ENCODE measurements at places on chromosomes 2 and 18.

DNA sequence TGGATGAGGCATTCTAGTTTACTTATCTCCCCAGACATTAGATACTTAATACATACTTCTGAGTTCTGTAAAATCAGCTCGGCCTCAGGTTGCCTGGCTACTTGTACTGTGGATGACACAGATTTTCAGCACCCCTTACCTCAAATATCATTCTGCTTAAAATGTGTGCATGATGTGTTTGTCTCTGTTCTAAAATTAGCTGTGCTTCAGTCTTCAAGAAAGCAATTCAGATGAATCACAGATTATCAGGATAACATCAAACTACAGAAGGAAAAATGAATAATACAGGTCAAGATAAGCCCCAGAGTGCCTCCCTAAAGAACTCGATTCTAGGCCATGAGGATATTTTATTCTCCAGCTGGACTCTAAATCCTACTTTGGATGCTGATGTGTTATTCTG is 21.3 kb upstream of the MAPRE2 start:
- H3K27me3 ChIP-seq = peaks cover 12% of the 10 kb centered on the region
- H3K4me3 ChIP-seq = no peak overlapping the region
- H3K27ac ChIP-seq = no peak overlapping the region
- H3K36me3 ChIP-seq = no peaks in the 10 kb centered on the region
- H3K4me1 ChIP-seq = peaks cover 13% of the 10 kb centered on the region

DNA sequence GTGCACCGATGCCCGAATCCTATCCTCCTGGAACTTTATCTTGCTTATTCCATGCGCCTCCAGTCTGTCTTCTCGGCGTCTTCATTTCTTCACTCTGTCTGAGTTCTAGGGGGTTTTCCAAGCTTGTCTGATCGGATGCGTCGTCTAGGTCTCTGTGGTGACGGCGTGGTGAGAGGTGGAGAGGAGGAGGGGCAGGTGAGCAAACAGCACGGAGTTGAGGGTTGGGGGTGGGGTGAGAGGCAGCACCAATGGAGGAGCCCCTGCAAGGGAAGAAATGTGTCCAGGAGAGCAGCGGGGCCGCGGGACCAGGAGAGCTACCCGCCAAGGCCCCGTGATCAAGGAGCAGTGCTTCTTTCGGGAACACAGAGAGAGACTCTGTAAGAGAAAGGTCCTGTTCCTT is 131.3 kb upstream of the TWIST2 start:
- peaks cover 42% of the 10 kb centered on the region for H3K27me3 ChIP-seq
- no peaks in the 10 kb centered on the region for H3K36me3 ChIP-seq
- H3K27ac ChIP-seq = no peak overlapping the region
- H3K4me1 ChIP-seq = no peaks in the 10 kb centered on the region

DNA sequence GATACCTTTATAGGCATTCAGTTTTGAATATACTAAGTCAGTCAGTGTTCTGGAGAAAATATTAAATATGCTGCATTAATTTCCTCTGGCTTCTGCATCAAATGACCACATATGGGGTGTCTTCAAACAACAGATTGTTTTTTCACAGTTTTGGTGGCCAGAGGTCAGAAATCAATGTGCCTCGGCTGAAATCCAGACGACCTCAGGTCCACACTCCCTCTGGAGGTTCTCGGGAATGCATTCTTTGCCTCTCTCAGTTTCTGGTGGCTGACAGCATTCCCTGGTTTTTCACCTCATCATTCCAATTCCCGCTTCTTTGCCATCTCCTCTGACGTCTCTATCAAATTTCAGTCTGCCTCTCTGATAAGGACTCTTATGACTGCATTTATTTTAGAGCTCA is 142.3 kb downstream of the ZNF407 start:
- peaks cover 8% of the 10 kb centered on the region for H3K4me1 ChIP-seq
- H3K27me3 ChIP-seq = no peaks in the 10 kb centered on the region
- H3K36me3 ChIP-seq = no peaks in the 10 kb centered on the region
- H3K27ac ChIP-seq = no peak overlapping the region
- no peak for DNase-seq

DNA sequence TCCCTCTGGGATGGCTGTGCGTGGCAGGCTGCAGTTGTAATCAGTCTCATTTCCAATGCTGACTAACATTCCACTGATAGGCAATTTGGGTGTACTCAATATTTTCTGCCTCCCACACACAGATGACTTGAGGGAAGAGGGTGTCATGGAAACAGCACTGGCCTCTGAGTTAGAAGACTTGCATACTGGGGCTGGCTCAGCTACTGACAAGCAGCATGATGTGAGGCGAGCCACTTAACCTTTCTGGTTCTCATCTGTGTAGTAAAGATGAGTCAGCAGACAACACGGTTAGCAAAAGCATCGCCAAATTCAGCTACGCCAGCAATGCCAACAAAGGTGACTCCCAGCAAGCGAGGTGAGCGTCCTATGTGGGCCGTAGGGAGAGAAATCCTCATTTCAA is 73.5 kb downstream of the COLEC12 start:
- no peaks in the 10 kb centered on the region for H3K36me3 ChIP-seq
- H3K4me1 ChIP-seq = peaks cover 43% of the 10 kb centered on the region
- H3K27me3 ChIP-seq = no peaks in the 10 kb centered on the region
- H3K27ac ChIP-seq = peak overlapping the region; percentile 90
- no peak overlapping the region for H3K4me3 ChIP-seq

DNA sequence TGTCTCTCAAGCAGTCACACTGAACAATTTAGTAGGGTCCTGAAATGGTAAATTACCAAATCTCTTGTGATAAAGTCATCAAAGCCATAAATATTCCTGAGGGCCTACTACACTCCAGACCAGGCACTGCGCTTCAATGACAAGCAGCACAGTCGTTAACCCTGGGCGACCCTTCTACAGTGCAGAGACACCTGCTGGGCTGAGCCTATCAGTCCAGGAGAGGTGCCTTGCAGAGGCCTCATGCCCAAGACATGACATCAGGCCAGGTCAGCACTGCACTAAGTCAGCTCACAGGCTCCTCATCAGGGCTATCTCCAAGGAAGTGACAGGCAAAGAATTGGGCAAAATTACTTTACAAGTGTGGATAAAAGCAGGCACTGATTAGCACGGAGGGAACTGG is 166.4 kb upstream of the EPB41L3 start:
- H3K4me3 ChIP-seq = no peak overlapping the region
- H3K36me3 ChIP-seq = no peaks in the 10 kb centered on the region
- no peak for DNase-seq

DNA sequence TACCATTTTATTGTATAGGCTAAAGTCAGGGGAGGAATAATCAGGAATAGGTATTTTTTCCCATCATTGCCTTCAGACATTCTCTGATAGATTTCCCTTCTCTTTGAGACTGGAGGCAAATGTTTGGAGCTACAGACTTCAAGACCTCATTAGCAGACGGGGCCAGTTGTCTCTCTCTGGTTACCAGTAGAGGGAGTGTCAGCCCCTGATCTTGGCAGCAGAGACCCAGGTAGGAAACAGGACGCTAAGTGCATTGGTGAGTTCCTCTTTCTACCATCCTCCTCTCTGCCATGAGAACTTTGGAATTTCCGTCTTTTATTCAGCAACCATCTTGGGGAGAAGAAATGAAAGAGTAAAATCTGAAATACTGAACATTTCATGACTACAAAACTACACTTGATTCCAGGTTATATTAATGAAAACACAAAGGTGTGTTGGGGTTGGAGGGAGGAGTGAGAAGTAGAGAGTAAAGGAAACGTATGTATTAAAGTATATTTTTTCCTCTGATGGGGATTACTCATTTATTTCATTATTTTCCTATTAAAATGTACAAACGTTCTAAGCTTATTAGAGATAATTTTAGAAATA is 186.2 kb upstream of the GCFC2 start:
- no peak overlapping the region for H3K4me3 ChIP-seq
- DNase-seq = no peak
- no peaks in the 10 kb centered on the region for H3K4me1 ChIP-seq
- H3K36me3 ChIP-seq = no peaks in the 10 kb centered on the region
- no peaks in the 10 kb centered on the region for H3K27me3 ChIP-seq
- H3K27ac ChIP-seq = no peak overlapping the region

DNA sequence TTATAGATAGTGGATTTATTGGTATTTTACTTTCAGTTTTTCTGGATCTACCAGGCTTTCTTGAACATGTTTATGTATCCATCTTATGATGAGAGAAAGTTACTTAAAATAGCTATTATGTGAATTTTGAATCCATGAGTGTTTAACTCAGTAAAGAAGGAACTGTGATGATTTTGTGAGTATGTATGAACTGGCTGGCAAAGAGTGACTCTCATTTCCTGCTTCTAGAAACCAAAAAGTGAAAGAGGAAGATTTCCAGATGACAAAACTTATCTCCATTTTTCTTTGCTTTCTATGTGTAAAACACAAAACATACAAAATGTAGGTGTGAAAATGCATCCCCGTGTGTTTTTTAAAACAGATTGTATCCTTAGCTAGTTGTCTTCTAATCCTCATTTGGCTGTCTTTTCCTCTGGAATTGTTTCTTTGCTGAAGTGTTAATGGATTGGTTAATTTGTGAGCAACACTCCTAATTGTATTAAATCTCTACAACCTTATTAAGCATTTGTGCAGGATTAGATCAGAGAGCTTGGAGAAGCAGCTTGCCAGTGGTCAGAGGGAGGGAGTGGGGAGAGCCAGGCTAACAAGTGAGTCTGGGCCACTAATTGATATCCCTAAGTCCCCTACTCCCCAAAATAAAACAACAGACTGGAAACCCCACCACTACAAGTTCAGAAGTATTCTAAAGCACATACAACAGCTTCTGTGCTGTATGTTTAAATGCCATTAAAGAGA is 23.9 kb downstream of the PTPRM start:
- peaks cover 13% of the 10 kb centered on the region for H3K4me1 ChIP-seq
- H3K4me3 ChIP-seq = no peak overlapping the region
- DNase-seq = no peak
- no peak overlapping the region for H3K27ac ChIP-seq

- peak overlapping the region; percentile 27 for H3K27ac ChIP-seq
- no peaks in the 10 kb centered on the region for H3K36me3 ChIP-seq
- H3K27me3 ChIP-seq = peaks cover 11% of the 10 kb centered on the region
- no peak overlapping the region for H3K4me3 ChIP-seq
Measured at GRCh38 chr18:63322908-63323634, 3.5 kb upstream of the BCL2 start.

GRCh38 chr2:157307021-157307420 is 18.6 kb downstream of the ERMN start:
- H3K4me3 ChIP-seq = no peak overlapping the region
- no peak for DNase-seq
- no peaks in the 10 kb centered on the region for H3K36me3 ChIP-seq
- H3K27me3 ChIP-seq = peaks cover 8% of the 10 kb centered on the region
- peaks cover 22% of the 10 kb centered on the region for H3K4me1 ChIP-seq
- no peak overlapping the region for H3K27ac ChIP-seq

GRCh38 chr2:239012936-239013677 is 165.2 kb downstream of the TWIST2 start:
- H3K27ac ChIP-seq = no peak overlapping the region
- no peaks in the 10 kb centered on the region for H3K36me3 ChIP-seq
- peak; percentile 29 for DNase-seq
- peaks cover 31% of the 10 kb centered on the region for H3K27me3 ChIP-seq

DNA sequence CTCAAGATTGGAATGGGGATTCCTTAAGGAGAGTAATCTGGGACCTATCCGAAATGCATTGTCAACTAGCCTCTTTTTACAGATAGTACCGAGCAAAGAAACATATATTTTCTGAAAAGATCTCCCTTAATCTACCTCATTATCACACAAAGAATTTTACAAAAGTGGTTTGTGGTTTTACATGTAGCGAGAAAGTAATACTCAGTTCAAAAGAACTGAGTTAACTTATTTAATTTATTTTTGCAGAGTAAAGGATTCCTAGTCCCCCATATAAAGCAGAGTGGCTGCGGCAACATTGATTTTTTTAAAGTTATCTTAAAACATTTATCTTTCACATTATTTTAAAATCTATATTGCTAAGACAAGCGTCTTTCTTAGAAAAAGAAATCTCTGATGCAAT is 15.9 kb upstream of the SOS1 start:
- no peaks in the 10 kb centered on the region for H3K36me3 ChIP-seq
- no peak overlapping the region for H3K27ac ChIP-seq
- no peak overlapping the region for H3K4me3 ChIP-seq
- H3K27me3 ChIP-seq = no peaks in the 10 kb centered on the region
- H3K4me1 ChIP-seq = peaks cover 21% of the 10 kb centered on the region
- DNase-seq = no peak

DNA sequence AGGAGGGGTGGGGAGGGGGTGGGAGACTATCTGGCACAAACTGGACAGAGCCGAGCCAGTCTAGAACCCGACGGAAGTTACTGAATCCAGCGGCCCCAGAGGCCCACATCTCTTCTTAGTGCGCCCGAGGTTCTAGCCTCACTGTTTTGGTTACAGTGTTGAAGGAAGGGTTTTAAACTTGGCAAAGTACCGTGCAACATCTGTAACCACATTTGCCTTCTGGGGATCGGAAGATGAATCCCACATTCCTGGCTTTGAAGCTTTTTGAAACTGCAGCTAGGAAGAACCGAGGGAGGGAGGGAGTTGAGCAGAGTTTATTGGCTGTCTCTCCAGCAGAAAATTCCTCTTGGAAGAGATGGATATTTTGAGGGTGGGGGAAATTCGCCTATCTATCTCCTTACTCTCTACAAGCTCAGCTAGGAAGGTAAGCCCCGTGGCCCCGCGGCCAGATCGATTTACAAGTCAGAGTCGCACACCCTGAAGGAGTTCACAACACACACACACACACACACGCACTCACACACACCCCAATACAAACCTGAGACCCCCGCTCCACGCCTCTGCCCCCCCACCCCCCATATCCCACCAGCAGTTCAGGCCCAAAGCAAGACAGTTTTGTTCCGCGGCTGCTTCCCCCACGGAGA is 1.0 kb downstream of the ACVR1 start:
- H3K27me3 ChIP-seq = no peaks in the 10 kb centered on the region
- peak overlapping the region; percentile 97 for H3K27ac ChIP-seq
- no peaks in the 10 kb centered on the region for H3K36me3 ChIP-seq
- peak overlapping the region; percentile 97 for H3K4me3 ChIP-seq
- peaks cover 27% of the 10 kb centered on the region for H3K4me1 ChIP-seq

DNA sequence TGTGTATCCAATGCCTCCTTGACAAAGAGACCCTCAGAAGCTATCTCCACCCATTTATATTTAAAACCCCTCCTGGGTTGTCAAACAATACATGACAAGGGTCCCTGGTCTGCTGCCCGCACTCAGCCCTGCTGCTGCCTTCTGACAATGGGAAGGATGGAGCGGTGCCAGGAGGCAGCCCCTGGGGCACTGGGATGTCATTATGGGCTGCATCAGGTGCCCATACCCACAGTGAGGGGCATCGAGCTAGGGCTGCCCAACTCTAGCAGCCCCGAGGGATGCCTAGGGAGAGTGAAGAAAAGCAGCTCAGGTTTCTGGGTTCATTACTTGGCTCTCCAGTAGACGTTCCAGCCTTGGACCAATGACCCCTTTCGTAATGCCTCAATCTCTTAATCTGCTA is 301.7 kb downstream of the ALK start:
- no peak for DNase-seq
- H3K36me3 ChIP-seq = no peaks in the 10 kb centered on the region
- H3K4me3 ChIP-seq = no peak overlapping the region
- no peaks in the 10 kb centered on the region for H3K27me3 ChIP-seq

DNA sequence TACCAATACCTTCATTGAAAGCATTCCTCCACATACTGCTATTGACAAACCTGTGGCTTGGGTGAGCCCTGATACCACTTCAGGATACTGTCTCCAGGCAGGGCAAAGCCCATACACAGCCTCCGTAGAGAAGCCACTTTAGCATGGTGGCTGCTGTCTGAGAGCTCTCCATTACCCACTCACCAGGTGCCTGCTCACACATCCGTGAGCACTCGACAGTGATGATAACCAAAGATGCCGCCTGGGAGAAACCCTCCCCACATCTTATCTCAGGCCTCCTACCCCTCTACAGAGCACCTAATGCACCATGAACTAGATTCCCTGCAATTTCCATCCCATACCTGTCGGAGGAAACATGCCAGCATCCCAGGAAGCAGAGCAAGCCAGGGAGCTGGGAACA is 57.6 kb upstream of the KLHL29 start:
- DNase-seq = no peak
- no peak overlapping the region for H3K27ac ChIP-seq
- H3K4me3 ChIP-seq = no peak overlapping the region
- no peaks in the 10 kb centered on the region for H3K36me3 ChIP-seq
- H3K4me1 ChIP-seq = peaks cover 9% of the 10 kb centered on the region
- H3K27me3 ChIP-seq = peaks cover 44% of the 10 kb centered on the region

All from mesothelial cell of epicardium (in vitro differentiated cells).